Brain pericyte (primary cell): ENCODE measurements at places on chromosomes 4 and X.
A peak's percentile ranks its signal among the peaks of the same experiment; 100 is the strongest.

GRCh38 chr4:152885185-152885584 is 50.9 kb upstream of the FHDC1 start:
- no peak for DNase-seq

GRCh38 chr4:15809058-15809457 is 30.9 kb downstream of the CD38 start:
- no peak for DNase-seq

DNA sequence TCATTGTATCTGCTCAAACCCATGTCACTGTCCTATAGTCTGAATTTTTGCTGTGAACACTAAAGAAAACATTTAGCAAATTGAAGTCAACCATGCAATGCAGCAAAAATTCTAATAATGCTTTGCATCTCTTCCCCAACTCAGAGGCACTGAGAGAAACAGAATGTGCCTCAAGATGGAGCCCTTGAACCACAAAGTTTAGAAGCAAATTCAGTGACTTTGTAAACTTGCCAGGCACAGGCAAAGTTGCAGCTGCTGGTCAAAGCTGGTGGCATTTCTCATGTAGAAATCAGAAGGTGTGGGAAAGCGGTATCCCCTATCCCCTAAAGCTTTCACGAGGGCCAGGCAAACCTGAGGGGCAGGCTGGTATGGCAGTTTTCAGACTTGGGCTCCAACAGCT is 121.7 kb upstream of the DIPK2B start:
- DNase-seq: peak; percentile 25

GRCh38 chr4:139453041-139453370 is 915 bp upstream of the RAB33B start:
- DNase-seq: no peak

- no peak for DNase-seq
These were observed 209.7 kb downstream of the ARHGAP24 start for GRCh38 chr4:85684676-85685075.

GRCh38 chrX:80751456-80751855 is 58.2 kb downstream of the BRWD3 start:
- no peak for DNase-seq

DNA sequence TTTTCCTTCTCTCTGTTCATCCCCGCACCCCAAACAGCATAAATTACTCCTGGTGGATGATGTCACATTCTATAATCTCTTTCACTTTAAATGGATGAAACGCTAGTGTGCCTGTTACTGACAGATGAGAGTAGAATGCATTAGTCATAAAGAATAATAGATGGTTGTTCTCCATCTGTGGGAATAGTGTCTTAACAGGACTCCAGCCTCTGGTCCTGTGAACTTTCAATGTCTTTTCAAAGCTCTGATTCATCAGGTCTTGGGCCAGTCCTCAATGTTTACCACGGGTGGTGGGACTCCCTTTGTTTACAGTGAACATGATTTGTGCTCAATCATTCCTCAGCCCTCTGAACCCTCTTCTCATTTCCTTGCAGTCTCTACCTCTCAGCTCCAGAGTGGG is 182.6 kb downstream of the GABRB1 start:
- DNase-seq: peak; percentile 86

GRCh38 chr4:86132468-86132867 is 227.4 kb downstream of the MAPK10 start:
- no peak for DNase-seq

- DNase-seq: peak; percentile 54
These were observed 980 bp upstream of the GIMD1 start for GRCh38 chr4:106369456-106370060.

DNA sequence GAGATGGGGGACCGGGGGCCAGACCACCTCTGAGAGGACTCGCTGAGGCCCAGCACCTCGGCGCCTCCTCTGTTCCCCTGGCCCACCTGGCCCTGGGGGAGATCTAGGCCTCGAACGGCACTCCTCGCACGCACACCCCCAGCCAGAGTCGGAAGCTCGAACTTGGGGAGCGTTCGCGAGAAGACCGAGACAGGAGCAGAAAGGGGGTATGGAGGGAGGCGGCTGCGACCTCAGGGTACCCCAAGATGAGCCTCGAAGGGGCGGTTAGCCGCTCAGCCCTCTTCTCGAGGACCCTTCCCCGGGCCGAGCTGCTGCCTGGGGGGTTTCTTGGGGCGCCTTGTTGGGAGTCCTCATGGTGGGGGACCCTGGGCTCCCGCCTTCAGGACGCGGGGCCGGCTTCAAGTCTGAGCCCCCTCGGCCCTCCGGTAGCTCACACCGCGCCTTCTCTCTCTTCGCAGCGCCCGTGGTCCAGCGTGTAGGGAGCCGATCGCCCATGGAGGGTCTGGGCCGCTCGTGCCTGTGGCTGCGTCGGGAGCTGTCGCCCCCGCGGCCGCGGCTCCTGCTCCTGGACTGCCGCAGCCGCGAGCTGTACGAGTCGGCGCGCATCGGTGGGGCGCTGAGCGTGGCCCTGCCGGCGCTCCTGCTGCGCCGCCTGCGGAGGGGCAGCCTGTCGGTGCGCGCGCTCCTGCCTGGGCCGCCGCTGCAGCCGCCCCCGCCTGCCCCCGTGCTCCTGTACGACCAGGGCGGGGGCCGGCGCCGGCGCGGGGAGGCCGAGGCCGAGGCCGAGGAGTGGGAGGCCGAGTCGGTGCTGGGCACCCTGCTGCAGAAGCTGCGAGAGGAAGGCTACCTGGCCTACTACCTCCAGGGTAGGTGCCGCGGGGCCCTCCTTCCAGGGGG is 706 bp downstream of the DUSP9 start:
- no peak for DNase-seq

DNA sequence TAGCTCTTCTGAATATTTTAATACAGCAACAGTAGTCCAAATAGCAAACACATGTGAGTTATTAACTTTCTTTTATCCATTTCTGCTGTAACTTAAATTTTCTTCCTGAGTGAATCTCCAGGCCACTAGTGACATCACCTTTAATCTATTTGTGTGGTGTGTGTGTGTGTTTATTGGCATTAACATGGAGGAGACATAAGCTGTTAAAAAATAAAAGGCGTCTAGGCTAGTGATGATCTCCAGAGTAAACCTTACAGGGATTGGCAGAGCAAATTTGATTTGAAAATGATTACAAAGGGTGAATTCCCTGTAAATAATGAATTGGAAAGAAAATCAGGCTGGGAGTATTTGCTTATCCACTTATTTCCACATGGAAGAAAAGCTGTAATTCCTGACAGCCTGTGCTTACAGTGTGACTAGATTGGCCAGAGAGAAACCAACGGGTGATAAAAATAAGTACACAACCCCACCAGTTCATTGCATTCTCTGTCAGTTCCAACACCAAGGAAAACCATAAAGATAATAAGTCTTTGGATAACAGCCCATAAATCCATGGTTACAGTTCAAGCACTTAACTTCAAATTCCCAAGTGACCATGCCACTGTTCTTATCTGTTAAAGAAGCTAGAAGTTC is 186.1 kb downstream of the ENOX2 start:
- no peak for DNase-seq

DNA sequence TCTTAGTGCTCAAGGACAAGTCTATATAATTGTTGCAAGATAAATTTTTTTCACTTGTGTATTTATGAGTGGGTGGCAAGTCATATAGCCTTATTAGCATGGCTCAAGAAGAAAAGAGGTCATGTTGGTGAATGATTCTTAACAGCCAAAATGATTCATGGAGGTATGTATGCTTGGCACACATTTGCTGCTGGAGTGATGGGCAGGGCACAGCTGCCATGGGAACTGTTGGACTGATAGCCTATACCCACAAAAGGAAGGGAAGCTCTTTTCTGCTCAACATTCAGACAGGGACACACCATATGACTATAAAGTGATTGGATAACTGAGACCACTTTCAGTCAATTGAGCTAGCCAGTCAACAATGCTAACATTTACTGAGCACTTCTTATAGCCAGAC is 46.8 kb upstream of the PITX2 start:
- no peak for DNase-seq

GRCh38 chr4:143082701-143083100 is 102.0 kb upstream of the USP38 start:
- DNase-seq: no peak

DNA sequence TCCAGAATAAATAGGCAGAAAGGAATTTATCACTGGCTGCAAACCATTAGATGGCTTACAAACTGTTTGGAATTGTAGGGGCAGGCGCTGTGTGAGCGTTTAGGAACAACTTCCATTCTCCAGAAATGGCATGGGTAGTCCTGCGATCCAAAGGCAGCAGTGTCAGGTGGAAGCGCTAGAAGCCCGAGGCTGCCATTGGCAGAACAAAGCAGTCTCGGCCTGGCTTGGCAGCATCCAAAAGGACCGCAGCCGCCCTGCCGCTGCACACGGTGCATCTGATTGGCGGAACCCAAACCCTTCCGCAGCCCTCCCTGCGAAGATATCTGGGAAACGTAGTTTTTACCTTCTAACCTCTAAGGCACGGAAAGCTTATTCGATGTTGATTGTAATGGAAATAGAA is 23.6 kb upstream of the YTHDC1 start:
- DNase-seq: peak; percentile 26

DNA sequence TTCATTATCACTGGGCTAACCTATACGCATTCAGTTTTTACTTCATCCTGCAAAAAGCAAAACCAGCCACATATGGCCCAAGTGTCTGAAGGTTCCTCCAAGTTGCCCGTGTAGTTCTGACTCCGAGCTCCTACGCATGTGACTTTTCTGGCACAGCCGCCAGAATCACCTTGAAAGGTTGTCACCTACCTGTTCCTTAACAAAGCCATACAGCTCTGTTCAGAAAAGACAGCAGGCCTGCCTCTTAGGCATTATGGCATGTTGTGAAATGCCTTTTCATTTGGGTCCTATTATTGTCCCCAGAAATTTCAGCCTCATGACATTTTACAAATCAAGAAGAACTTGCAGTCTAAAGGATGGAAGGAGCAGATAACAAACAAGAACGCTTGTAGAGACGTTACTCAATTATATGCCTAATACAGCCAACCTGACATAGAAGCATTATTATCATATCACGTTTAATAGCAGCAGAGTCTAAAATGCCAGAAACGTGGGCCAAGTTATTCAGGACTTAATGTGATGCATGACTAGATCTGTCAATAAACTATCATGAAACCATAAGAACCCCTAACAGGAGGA is 118.5 kb downstream of the RBM47 start:
- DNase-seq: no peak

- DNase-seq: no peak
These were observed 3.2 kb upstream of the PCDH19 start for GRCh38 chrX:100413229-100413628.

GRCh38 chr4:186827534-186827897 is 103.9 kb upstream of the FAT1 start:
- no peak for DNase-seq

GRCh38 chr4:76036855-76037254 is 985 bp upstream of the CXCL11 start:
- DNase-seq: no peak

GRCh38 chr4:158535130-158535614 is 13.5 kb downstream of the RXFP1 start:
- DNase-seq: no peak

- DNase-seq: no peak
These were observed 11.3 kb downstream of the FRG2 start for GRCh38 chr4:190015538-190016368.

GRCh38 chr4:34922325-34922724 is 1322.0 kb downstream of the ARAP2 start:
- DNase-seq: no peak

DNA sequence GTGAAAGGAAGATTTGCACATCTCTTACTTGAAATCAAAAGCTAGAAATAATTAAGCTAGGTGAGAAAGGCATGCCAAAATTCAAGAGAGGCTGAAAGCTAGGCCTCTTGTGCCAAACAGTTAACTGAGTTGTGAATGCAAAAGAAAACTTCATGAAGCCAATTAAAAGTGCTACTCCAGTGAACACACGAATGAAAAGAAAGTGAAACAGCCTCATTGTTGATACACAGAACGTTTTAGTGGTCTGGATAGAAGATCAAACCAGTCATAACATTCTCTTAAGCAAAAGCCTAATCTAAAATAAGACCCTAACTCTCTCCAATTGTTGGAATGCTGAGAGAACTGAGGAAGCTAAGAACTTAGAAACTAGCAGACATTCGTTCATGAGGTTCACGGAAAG is 122.3 kb downstream of the UNC5C start:
- DNase-seq: no peak

- DNase-seq: peak; percentile 38
These were observed 714.5 kb upstream of the TENM3 start for GRCh38 chr4:181528570-181529184.

GRCh38 chrX:52361941-52362340 is 6.9 kb upstream of the XAGE2 start:
- DNase-seq: no peak

DNA sequence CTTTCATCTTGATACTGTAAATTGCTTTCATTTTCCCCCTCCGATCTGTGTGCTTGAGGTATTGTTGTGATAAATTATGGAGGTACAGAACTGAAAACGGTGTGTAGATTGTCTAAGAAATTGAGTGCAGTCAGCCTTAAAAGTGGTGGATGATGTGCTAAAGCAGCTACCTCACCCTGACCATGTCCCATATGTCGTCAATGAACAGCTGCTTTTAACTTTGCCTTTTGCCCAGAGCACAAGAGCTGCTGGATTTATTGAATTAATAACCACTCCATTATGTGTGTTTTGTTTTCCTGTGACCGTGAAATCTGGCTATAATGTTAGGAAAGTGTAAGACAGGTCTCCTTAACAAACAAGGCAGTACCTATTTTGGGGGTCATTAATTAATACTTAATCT is 581.9 kb upstream of the PITX2 start:
- DNase-seq: no peak

- DNase-seq: no peak
These were observed 106.2 kb downstream of the SYTL5 start for GRCh38 chrX:38112566-38112965.

DNA sequence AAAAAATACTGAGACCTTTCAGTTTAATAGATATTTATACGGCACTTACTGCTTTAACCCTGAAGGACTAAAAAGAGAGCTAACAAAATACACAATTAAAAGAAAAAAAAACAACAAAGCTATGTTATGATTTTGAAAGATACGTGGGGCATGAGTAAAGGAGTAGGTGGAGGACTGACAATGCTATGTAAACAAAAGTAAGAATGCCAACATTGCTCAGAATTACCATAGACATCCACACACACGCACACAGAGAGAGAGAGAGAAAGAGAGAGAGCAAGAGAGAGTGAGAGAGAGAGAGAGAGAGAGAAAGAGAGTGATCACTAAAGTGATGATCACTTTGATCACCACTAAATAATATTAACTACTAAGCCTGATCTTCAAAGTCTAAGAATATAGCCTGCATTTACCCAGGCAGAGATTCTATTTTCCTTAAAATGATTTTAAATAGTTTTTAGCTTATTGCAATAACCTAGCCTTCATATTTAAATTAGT is 313.9 kb upstream of the SPANXN4 start:
- no peak for DNase-seq
